ENCODE measurements at places on chromosomes 3 and 15.

DNA sequence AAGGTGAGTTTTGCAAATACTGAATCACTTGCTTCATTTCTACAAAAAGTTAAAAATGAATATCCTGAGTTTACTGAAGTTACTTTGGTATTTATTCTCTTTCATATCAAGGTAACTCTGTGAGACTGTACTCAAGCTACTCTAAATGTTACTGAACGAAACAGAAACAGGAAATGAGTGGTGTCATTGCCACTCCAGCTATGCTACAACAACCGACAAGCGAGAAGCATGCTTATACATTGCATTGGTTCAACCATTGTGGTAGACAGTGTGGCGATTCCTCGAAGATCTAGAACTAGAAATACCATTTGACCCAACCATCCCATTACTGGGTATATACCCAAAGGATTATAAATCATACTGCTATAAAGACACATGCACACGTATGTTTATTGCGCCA lies 313.2 kb upstream of the THBS1 start:
- DNase-seq: no peak

DNA sequence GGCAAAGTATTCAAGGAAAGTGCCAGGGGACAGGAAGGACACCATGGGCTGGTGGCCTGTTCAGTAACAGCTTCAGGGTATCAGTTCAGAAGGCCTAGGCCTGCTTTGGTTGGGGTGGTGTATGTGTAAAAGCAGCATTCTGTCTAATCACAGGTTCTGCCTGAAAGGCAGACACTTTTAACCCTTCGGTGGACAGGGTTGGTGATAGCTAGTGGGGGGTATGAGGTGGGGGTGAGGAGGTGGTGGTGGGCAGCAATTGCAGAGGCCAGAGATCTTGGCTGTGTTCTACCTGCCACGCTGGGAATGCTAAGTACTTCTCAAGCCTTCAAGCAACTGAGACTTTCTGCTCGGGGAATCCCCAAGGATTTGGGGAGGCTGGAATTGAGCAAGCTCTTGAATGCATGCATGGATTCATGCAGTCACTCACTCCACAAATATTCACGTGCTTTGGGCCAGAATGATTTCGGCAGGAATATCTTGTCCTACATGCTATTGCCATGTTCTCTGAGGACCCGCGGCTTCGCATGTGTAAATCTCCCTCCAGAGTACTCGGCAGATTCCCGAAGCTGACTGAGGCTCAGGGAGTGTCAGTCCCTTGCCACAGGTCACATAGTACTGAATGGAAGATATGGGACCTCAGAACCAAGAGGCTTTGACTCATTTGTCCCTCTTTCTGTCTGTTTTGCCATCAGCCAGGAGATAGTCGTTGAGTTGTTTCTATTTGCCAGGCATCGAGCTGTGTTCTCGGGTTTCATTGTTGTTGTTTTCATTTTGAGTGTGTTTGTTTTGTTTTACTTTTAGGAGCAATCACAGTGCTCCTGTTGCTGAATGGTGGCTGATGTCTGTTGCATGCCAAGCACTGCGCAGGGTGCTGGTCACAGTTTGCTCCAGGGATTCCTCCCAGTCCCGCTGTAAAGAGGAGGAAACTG lies 65.5 kb downstream of the SMAD3 start:
- DNase-seq: peak; percentile 68

DNA sequence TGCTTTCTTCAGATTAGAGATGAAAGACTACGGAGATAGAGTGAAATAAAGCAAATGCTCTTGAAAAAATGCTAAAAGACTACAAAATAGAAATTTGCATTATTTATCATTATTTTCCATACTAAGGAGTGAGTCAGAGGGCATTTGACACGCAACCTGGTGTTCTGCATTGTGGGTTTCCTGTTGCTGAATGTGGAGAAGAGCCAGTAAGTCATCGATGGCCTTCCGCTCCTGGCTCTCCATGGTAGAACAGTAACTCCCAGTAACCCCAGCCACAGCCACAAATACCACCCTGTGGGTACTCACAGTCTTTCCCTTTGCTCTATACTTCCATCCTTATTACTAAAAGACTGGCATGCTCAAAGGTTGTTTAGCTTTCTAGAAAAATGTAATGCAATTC lies 61.5 kb downstream of the CGGBP1 start:
- no peak for DNase-seq

DNA sequence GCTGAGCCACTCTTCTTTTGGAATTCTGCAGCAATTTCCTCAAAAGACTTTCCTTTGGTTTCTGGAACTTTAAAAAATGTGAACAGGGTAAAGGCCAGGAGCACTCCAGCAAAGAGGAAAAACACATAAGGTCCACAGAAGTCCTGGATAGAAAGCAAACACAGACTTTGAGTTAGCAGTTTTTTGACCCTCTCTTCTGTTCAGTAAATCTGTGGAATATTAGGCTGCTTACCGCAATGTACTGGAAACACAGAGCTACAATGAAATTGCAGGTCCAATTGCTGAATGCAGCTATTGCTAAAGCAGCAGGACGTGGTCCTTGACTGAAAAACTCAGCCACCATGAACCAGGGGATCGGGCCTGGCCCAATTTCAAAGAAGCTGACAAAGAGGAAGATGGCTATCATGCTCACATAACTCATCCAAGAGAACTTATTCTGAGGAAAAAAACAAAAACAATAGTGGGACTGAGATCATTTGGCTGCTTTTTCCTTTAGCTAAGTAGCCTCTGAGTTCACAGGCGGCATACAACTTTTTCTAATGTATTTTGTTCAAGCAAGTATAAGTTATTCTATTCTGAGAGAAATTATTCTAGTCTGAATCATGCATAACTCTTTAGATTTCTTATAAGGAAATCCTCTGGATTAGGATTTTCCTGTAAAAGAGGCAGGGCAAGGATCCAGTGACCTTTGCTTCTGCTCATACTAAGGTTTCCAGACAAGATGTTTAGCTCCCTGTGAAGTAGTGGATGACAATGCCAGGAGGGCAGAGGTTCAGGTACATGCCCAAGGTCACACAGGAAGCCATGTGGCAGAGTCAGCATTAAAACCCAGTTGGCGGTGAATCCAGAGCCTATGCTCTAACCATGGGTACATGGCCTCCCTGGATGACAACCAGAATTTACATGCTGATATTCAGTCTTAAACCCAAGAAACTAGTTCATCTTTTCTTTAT lies 28.3 kb downstream of the SLC2A2 start:
- peak; percentile 53 for DNase-seq

DNA sequence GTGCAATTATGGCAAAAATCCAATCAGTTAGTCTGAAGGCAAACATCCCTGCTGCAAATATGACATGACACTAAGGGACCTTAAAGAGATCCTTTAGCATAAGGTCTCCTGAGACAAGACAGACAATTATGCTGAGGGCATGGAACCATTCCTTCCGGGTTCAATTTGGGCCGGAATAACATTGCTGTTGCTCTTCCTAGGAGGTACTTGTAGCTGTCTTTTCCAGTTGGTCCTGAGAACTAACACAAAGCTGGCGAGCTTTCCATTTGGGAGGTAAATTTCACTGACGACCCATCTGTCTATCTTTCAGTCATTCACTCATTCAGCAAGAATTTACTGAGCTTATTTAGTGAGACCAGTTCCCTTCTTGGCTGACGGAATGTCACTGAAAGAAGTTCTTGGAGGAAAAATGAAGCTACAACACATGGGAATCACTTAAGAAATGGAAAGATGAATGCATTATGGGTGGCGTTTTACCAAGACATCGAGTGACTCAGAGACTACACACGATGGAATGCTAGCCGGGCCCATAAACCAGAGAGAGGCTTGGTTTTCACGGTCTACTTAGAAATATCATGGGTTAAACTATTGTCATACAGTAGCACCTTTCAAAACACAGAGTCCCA lies 215.5 kb downstream of the PDZRN3 start:
- peak; percentile 74 for DNase-seq

DNA sequence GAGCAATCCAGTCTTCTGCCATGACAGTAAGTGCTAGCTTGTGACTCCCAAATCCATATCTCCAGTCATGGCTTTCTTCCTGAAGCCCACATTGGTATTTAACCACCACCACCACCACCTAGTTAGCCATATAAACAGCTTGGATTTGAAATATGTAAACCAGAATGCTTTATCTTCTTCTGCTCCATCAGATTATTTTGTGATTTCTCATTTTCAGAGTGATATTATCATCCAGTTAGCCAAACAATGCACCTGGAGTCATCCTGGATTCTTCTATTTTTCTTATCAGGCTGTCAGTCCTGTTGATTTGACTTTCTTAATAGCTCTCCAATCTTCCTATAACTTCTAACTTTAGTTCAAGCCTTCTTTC lies 124.3 kb upstream of the PTX3 start:
- DNase-seq: no peak

DNA sequence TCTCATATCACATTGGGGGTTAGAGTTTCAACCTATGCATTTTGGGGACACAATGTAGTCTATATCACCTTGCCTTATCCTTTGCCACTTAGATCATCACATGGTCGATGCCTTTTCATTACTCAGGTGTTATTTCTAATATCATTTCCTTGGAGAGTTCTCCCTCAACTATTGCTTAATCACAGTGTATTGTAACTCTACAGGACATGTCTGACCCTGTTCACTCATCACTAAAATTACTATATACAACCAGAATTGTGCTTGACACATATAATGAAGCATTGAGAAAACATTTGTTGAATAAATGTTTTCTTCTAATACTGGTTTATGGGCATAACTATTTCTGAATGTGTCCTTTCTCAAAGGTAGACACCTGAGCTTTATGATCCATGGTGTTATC lies 207.4 kb downstream of the EPHA6 start:
- DNase-seq: no peak

- DNase-seq: no peak
Observed at GRCh38 chr3:7029562-7029961, 168.6 kb downstream of the GRM7 start.

- no peak for DNase-seq
Observed at GRCh38 chr3:81513591-81513990, 247.9 kb downstream of the GBE1 start.

GRCh38 chr3:64380546-64380945 lies 155.3 kb upstream of the PRICKLE2 start:
- DNase-seq: no peak

- DNase-seq: no peak
Observed at GRCh38 chr3:129433565-129433964, 5.1 kb upstream of the EFCAB12 start.

DNA sequence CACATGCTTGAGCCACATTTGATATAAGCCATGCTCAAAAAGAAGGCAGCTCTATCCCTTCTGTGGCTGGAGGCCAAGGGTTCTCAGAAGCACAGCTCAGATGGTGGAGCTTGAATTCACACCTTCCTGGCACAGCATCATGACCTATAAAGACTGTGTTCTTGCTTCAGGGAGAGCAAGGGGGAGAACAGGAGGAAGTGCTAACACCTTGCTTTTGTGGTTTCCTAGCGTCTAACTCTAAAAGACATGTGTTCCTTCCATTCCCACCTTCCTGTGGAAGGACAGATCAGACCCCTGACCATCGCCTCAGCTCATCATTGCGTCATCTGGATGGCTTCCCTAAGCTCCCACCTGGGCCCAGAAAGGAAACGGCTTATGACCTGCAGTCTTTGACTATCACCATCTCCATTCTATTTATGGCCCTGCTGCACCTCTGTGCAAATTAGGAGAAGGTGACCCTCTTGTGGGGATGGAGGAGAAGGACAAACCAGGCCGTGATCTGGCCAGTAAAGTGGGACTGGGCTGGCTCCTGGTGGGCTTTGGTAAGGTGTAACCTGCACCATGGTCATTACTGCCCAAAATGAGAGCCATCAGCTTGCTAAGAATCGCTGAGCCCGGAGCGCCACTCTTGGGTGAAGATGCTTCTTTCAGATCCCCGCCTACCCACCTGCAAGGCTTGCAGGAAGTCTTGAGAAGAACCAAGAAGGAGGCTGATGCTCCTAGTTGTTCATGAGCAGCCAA lies 128.5 kb downstream of the SERPINI1 start:
- DNase-seq: no peak

DNA sequence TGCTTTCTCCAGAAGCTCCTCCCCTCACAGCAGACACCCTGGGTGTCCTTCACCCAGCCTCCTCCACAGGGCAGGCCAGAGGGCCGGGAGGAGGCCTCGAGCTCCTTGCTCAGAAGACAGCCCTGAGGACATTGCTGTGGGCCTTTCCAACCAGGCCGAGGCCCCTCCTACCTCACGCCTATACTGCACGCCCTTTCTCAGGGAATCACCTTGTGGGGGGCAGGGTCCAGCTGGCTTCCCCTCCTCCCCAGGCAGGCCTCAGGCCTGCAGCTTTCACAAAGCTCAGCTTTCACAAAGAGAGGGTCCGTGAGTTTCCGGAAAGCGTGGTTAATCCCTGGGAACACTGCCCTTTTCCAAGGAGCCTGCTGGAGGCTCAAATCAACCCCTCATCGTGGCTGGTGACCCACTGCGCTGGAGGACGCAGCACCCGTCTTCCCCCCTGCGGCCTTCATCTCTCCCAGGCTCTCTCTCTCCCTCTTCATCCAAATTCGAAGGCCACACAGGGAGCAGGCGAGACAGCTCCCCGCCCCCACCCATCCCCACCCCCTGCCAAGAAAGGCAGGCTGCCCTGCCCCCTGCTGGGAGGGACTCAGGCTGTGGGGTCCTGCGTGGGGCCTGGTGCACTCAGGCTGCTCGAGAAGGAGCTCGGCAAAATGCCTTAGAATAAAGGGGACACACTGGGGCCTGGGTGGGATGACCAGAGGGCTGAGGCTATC lies 79.4 kb downstream of the OCA2 start:
- no peak for DNase-seq

DNA sequence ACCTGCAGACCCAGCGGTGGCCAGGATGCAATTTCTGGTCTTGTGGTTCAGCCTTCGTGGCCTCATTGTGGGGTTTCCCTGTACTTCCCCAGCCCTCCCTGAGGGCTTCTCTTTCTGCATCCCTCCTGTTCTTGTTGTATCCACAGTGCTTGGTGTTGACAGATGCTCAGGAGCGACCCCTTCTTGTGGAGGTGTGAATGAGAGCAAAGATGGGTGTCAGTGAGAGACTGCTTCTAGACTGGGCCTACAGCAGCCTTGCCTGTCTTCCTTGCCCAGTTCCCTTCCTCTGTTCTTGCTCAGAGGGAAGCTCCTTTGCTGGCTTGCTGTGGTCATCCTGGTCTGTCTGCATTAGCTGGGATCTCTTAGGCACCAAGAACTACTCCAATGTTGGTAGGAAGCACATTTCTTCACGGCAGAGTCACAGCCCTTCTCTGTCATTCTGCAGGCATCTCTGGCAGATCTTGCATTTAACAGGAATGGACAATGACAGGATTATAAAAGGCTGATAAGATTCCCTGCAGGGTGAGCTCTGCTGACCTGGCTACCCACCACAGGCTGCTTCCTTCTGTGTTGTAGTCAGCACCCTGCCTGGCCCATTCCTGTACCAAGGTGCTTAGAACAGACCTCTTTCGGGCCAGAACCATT lies 317.8 kb upstream of the C2CD4B start:
- no peak for DNase-seq

- no peak for DNase-seq
Observed at GRCh38 chr3:146465693-146466465, 3.5 kb downstream of the PLSCR2 start.

- DNase-seq: no peak
Observed at GRCh38 chr15:82551646-82552247, 11.5 kb upstream of the RPS17 start.

DNA sequence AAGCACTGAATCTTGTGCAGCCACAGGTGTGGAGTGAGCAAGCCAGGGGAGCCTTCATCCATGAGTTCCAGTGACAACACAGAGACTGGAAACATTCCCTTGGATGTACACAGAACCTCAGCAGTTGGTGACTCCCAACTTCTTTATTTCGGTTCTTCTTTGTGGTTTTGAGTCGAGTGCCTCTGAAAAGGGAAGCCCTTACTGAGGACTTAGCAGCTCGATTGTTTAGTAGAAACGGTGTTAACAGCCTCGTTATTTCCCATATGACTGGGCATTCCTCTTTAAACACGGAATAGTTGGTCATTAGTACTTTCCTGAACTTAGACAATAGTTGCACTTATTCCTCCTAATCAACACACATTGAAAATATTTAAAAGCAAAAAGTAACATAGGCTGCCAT lies 7.7 kb downstream of the SLCO3A1 start:
- no peak for DNase-seq
